Kidney epithelial cell (primary cell): ENCODE measurements at places on chromosomes 12 and 14.

GRCh38 chr12:94046626-94047410 lies 101.6 kb upstream of the PLXNC1 start:
- DNase-seq: no peak

DNA sequence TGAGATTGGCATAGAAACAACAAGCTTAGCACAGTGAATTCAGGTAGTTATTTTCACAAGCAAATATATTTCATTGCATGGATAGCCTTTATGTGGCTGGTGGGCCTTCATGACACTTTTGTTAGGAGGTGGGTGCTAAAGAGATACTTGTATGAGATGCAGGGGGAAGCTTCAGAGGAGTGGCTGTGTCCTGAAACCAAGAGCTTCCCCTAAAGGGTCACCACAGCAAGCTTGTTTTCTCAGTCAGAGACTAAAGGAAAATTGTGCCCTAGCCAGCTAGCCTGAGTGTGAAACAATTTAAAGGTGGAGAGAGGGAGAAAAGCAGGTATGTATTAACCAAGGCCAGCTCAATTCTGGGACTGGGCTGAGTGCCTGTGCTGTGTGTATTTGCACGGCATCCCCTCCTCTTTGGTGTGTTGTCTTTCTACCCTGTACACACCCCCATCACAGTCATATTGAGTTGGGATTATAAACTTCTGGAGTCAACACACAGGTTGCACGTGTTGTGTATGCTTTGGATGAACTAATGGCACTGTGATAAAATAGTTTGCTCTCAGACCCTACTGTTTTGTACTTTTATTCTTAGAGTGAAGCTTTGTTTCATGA lies 79.2 kb downstream of the RASSF8 start:
- no peak for DNase-seq

DNA sequence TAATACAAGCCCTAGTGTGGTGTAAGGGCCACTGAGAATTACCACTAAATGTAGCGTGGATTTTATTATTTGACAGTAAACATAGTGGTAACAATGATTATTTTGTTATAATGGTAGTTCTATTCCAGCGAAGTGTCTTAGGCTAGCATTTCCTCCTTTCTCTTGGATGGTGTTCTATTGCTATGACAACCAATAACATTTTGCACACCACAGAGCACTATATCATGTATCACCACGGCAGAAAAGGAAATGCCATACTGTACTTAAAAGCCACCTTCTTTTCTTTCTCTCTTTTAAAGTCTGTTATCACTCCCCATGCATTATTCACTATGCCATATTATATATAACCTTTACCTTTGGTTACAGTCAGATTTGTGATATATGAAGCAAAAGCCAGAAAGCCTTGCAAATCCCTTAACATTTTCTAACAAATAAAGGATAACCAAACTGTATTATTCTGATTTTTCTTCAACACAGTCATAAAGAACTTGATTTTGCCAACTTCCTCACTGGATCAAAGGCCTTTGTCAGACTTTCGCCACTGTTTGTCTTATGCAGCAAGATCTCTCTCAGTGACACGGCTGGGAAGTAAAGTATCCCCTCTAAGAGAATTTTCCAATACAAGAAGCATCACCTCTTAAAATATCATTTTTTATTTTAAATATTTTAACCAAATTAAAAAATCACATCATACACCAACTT lies 195.8 kb downstream of the FOXN3 start:
- no peak for DNase-seq

- DNase-seq: no peak
These were observed 7.9 kb upstream of the PUS1 start for GRCh38 chr12:131920902-131921840.
